ENCODE measurements at places on chromosomes 1 and 21.

GRCh38 chr1:186620566-186621350 lies 59.5 kb downstream of the PTGS2 start:
- peak; percentile 76 for DNase-seq

DNA sequence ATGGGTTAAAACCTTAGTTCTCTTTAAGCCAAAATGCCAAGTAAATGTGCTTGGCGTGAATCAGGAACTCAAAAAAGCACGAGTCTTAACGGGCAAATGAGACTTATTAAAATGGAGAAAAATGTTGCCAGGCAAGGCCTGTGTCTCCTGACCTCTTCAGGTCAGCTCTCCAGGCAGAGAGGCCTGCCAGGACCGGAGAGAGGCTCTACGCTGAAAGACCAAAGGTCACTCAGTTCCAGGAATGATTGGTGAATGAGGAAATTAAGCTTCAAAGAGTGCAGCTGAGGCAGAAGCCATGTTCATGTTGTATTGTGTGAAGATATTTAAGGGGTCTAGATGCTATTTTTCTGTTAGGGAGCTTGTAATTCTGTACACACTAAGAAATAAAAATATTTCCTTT lies 66.6 kb downstream of the SPAG17 start:
- DNase-seq = no peak

DNA sequence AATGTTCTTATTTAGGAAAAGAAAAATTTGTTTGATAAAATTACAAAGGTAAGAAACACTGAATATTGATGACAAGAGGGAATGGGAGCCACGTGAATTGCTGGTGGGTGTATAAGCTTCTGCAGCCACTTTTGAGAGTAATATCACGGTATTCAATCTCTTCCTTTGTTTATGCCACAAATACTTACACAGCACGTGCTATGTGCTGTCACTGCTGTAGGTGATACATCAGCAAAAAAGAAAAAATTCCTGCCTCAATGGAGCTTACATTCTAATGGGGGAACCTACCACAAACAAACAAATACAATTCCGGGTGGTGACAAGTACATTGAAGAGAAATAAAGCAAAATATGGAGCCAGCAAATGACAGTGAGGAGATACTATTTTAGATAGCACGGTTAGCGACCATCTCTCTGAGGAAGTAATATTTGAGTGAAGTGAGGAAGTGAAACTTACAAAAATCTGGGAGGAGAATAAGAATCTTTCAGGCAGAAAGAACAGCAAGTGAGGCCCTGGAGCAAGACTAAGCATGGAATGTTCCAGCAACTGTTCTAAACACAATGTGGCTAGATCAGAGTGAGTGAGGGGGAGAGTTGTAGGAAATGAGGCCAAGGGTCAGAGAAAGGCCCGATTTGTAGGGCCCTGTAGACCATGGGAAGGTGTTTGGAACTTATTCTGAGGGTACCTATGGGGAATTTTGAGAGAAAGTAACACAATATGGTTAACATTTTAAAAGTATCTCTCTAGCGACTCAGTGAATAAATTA lies 2.6 kb upstream of the FCRLB start:
- no peak for DNase-seq

DNA sequence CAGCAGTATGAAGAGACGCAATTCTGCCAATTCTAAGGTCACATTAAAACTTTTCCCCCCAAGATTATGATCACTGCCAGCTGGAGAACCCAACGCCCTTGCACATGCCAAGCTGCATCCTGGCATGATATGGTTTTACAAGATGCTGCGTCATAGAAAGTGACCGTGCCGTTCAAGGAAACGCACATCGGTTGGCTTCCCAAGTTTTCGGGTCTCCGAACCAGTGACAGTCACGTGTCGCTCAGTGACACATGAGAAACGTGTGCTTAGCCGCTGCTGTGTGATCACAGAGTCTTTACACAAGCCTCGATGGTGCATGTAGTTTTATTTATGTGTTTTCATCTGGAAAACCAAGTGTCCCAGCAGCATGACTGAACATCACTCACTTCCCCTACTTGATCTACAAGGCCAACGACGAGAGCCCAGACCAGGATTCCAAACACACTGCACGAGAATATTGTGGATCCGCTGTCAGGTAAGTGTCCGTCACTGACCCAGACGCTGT lies 7.4 kb downstream of the SMIM1 start:
- DNase-seq = no peak

DNA sequence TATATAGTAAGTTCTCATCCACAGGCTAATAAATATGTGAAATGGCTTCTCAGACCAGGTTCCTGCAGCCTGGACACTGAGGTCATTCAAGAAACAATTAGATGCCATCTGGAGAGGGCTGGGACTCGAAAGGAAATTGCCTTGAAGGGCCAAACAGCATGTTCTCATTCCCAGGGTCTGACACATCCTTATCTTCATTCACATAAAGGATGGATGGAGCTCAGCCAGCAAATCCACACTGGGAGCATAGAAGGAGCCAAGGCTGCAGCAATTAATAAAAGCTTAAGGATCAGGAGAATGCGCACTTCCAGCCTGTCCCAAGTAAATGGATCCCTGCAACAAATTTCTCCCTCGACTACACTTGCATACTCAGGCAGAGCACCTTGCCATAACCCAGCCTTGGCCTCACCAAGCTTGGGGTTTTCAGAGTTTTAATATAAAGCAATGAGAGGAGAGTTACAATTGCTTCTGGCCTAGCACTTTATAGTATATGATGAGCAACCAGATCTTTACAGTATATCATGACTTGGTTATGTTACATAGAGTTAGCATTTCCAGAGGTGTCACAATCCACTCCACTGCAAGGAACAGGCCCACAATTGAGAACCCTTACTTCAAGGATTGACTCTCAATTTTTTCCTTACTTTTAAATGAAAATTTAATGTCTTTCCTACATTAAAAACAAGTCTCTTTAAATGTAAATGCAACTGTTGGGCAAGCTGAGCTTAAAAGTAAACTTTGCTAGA lies 55.9 kb downstream of the BCAR3 start:
- peak; percentile 78 for DNase-seq

GRCh38 chr1:111690306-111690617 lies 48.9 kb downstream of the INKA2 start:
- DNase-seq = peak; percentile 73

GRCh38 chr1:200982071-200982945 lies 41.2 kb downstream of the KIF21B start:
- DNase-seq = peak; percentile 72

DNA sequence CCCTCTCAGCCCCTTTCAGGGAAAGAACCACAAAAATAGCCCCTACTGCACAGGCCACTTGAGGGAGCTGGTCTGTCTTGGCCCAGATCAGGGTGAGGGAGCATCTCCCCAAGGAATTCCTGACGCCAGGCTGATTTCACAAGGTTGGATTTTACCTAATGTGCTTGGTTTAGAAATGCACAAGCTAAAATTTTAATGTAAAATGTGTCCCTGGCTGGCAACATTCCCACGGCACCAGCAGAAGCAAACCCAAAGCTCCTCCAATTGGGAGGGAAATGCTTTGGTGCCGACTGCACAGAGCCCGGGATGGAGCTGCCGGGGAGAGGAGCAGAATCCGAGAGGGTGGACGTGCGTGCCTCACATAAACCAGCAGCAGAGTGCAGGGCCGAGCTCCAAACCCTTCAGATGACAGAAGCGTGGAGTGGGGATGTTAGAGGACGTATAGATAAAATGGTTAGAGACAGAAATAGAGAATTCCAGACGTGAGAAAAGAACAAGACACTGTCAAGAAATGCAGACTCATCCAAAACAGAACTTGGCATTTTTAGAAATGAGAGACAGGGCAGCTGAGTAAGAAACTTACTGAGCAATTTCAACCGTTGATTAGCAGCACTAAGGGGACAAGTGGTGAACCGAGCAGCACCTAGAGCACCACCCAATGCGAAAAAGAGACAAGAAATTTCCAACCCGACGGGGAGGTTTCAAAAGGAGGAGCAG lies 41.6 kb upstream of the TMEM52 start:
- no peak for DNase-seq

- DNase-seq = no peak
These were observed 13.6 kb downstream of the F11R start for GRCh38 chr1:161007369-161007768.

DNA sequence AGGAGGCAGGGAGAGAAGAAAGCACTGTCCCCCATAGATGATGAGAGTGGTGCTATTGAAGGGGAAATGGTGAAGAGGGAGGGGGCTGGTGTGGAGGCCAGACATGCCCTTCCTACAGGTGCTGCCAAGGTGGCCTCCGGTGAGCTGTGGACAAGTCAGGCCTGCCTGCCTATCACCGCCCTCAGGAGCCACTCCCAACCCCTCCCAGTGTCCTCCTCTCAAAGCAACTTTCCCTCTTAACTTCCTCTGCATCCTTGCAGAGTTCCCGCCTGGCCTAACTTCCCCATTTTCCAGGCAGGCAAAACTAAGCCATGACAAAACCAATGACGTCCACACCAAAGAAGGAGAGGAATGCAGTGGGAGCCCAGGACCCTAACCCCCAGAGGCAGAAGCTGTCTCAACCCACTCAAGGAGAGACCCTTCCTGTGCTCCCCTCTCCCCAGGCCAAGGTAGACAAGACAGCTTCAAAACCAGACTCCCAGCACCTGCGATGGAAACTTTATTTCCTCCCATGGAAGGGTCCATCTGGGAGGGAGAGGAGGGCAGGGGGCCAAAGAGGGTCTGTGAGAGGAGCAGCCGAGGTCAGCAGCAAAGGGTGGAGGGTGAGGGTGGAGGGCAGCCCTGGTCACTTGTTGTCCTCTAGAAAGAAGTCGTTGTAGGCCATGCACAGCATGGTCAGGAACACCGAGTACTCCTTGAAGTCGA lies 1.0 kb upstream of the S100A6 start:
- DNase-seq = no peak

GRCh38 chr1:16085522-16085921 lies 12.1 kb upstream of the FAM131C start:
- DNase-seq = no peak

GRCh38 chr21:17709266-17709611 lies 96.5 kb upstream of the BTG3 start:
- no peak for DNase-seq

- DNase-seq = no peak
These were observed 262.9 kb upstream of the RUNX1 start for GRCh38 chr21:35311985-35312384.

DNA sequence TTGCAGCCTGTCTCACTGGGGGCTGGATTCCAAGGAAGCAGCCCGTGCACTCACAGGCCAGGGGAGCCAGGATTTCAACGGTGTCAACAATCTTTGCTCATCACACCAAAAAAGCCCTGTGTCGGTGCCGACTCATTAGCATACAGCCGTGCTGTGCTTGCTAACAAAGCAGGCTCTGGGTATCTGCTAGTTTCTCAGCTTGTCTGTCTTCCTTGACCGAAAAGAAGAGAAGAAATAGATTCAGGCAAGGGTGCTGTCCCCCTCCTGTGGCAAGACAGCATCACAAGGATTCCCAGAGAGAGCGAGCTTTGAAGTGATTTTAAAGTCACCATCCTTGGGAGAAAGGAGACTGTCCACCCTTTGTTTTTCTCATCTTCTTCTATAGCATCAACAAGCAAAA lies 214.7 kb downstream of the SDCCAG8 start:
- peak; percentile 35 for DNase-seq

- no peak for DNase-seq
These were observed 44.6 kb downstream of the CDCP2 start for GRCh38 chr1:54108156-54108555.

DNA sequence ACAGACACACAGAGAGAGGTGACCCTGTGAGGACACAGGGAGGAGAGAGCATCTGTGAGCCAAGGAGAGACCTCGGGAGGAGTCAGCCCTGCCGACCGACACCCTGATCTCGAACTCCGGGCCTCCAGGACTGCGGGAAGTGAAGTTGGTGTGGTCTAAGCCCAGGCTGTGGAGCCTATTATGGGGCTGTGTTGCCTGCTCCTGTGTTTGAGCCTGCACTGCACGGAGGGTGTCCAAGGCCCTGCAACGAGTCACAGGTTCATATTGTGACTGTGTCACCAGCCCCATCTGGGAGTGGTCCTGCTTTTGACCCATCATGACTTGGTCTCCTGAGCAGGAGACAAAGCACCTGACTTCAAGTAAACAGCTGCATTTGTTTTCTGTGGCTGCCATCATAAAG lies 186.0 kb upstream of the AJAP1 start:
- no peak for DNase-seq

DNA sequence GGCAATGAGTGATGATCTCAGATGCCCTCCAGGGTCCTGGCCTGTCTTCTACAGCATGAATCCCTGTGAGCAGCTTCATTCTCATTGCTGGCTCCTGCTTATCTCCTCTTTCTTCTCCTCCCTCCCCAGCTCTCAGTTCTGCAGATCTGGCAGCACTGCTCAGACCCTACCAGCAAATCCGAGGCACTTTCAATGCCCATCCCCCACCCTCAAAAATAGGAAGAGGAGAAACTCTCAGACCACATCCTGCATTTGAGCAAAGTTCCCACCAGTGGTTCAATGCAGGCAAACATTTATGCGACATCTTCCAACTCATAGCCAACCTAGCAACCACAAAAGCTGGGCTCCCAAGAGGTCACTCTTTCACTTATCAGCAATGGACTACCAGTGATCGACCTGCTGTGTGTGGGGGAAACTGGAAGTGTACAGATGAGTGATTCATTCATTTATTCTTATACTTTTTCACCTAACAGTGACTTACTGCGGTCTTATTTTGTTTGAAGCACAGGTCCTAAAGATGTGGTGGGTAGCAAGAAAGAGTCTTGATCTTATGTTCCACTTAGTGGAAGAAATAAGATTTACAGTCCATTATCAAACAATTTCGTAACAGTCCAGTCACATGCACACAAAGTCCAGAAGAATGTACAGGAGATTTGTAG lies 5.8 kb upstream of the CHI3L2 start:
- no peak for DNase-seq

- DNase-seq = no peak
These were observed 798 bp downstream of the PMF1 start for GRCh38 chr1:156213644-156213966.

DNA sequence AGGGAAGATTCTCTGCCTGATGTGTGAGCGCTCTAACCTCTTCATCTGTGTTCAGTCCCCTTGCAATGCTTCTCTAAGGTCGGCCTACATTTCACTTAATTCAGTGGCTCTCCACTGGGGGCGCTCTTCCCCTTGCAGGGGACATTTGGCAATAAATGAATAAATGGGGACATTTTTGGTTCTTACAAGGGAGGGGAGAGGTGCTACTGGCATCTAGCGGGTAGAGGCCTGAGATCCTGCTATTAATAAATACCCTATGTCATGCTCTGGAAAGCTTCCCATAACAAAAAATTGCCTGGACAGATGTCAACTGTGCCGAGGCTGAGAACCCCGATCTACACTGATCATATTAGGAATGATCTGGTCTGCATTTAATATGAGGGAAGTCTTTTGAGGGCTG lies 25.9 kb upstream of the DNAJC11 start:
- peak; percentile 62 for DNase-seq

- no peak for DNase-seq
These were observed 26.9 kb downstream of the EDARADD start for GRCh38 chr1:236421022-236421421.

- peak; percentile 27 for DNase-seq
These were observed 10.0 kb downstream of the DRAXIN start for GRCh38 chr1:11701551-11701961.
